ENCODE measurements at places on chromosomes 13 and 19.

DNA sequence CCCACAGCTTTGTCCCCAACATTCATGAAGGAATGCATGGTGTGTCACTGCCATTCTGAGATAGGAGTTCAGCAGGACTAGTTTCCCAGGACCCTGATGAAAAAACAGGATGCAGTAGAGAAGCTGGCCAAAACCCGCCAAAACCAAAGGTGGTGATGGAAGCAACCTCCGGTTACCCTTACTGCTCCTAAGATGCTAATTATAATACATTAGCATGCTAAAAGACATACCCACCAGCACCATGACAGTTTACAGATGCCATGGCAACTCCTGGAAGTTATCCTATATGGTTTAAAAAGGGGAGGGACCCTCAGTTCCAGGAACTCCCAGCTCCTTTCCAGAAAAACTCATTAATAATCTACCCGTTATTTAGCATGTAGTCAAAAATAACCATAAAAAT lies 59.9 kb upstream of the KCTD15 start:
- DNase-seq = no peak

DNA sequence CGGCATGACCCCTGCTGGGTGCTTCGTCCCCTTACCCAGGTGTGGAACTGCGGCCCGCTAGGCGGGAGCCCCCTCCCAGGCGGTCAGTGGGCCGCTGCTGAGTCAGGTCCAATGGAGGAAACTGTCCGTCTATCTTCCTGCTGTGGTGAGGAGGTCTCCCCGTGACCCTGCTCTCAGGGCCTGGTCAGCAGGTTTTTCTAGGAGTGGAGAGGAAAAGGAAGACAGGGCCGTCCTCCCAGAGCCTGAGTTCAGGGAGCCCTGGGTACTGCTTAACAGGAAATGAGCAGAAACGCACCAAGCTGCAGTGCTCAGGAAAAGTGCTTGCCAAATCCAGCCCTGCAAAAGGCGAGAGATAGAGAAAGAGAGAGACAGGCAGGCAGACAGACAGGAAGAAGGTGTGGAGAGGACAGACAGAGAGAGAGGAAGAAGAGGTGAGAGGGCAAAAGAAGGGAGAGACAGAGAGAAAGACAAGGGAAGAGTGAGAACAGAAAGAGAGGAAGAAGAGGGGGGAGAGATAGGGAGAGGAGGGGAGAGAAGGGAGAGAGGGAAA lies 10.3 kb downstream of the SH3GL1 start:
- DNase-seq = no peak

GRCh38 chr13:46648166-46648607 lies 95.2 kb downstream of the LRCH1 start:
- DNase-seq = peak; percentile 10

DNA sequence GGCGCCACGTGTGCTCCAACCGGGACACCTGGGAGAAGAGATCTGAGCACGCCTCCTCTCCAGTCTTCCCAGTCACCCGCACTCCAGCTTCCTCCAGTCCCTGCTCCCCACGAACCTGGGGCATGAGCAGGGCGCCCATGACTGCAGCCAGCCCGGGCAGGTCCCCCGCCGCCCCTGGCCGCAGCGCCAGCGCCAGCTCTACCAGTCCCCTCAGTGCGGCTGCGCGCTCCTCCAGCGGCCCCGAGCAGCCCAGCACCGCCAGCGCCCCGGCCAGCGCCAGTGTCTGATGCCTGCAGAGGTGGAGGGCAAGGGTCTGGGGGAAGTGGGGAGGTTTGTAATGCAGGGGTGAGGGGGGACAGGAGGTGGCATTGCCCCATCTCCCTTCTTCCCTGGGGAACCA lies 13.1 kb downstream of the SH2D3A start:
- DNase-seq = no peak

DNA sequence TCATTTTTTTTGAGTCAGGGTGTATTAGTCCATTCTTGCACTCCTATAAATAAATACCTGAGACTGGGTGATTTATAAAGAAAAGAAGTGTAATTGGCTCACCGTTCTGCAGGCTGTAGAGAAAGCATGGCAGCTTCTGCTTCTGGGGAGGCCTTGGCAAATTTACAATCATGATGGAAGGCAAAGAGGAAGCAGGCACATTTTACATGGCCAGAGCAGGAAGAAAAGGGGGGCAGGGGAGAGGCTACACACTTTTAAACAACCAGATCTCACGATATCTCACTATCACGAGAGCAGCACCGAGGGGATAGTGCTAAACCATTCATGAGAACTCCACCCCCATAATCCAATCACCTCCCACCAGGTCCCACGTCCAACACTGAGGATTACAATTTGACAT lies 44.5 kb upstream of the MIR17HG start:
- no peak for DNase-seq

DNA sequence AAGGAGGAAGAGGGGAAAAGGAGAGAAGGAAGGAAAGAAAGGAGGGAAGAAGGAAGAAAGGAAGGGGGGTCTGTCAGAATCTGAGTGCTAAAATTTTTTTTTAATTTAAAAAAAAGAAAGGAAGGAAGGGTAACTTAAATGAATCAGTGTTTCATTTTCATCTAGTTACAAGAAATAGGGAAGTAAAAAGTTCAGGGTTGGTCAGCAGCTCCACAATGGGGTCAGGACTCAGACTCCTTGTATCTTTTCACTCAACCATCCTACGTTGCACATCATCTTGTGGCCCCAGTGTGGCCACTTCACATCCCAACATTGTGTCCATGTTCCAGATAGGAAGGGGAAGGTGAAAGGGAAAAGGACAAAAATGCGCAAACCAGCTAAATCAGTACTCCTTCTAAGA lies 14.3 kb upstream of the FNDC3A start:
- DNase-seq = no peak

- no peak for DNase-seq
Observed at GRCh38 chr13:40120781-40121180, 465.3 kb downstream of the COG6 start.

DNA sequence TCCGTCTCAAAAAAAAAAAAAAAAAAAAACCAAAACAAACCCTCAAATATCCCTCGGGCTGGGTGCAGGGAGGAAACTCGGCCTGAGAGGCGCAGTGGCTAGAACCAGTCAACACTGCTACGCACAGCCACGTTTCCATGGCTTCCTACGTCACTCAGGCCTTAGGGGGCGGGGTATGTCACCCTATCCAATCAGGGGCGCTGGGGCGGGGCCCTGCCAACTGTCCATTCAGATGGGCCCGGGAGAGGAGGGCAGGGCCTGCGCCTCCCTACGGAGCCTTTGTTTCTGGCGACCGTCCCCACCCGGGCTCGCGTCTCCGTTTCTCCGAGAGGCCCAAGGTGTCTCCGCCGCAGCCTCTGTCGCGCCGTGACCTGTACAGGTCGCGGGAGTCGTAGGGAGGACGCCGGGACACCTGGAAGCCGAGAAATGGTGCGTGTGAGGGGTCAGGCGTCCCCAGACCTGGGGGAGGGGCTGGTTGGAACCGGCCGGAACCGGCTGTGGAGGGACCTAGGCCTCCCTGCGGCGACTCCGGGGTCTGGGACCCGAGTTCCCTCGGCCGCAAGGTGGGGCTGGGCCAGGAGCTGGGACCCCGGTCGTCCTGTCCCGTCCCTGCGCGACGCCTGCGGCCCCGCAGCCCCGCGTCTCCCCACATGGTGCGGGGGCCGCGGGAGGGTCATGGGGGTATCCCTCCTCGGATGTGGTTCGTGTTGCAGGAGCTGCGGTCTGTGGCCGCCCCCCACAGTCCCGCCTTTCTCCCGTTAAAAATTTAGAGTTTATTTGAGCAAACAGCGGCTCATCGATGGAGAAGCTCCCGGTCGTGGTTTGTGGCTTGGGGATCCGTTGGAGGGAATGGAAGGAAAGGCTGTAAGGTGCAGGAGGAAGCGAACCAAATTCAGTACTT lies at the start of gene ZNF627:
Gene ZNF627, plus strand, starts transcription at position 282 of the 901 bp plus-strand sequence. Its CDS starts 145 bp downstream, at position 427.
- peak; percentile 96 for DNase-seq

GRCh38 chr13:27011661-27012060 lies 159.9 kb downstream of the USP12 start:
- no peak for DNase-seq

DNA sequence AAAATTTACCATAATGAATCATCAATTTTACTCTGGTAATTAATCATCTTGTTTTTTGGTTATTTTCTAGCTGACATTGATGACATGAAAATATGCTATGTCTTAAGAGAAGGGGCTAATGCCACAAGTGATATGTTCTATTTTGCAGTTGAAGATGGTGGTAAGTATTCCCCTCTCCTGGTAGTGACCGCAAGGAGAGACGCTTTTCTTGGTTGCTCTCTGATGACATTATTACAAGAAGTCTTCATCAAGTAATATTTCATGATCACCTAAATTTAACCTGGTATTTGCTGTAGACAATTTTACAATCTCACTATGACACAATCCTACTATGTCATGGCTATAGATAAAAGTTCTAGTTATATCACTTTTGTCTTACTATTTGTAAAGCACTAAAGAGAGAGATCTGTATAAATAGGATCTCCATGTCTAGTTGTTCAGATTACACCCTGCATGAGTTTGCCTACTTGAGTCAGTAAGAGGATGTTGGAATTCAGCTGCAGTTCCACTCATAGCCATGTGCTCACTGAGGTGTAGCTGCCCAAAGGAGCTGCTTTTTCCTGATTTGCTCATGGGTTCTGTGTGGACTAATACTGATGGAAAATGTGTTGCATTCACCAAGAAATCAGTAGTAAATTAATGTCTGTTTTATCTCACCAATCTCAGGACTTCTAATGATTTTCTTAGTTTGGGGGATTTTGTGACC lies 10.9 kb downstream of the FREM2 start:
- no peak for DNase-seq

DNA sequence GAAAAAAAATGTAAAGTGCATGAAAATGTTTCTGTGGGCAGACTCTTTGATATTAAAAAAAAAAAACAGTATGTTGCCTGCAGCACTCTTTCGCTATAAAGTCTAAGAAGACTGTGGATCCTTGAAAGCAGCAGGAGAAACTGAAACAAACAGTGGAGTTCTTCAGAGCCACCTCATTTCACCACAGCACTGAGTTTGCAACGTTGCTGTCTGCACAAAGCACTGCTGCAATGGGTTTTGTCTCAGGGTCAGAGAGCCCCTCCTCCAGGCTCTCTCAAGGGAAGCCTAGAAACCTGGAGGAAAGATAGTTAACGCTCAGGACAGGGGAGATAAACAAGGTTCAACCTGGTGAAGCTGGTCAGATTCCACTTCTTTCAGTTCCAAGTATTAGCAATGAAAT lies 248.7 kb downstream of the EFNB2 start:
- DNase-seq = no peak

GRCh38 chr19:50341091-50341564 lies 12.0 kb upstream of the KCNC3 start:
- no peak for DNase-seq

DNA sequence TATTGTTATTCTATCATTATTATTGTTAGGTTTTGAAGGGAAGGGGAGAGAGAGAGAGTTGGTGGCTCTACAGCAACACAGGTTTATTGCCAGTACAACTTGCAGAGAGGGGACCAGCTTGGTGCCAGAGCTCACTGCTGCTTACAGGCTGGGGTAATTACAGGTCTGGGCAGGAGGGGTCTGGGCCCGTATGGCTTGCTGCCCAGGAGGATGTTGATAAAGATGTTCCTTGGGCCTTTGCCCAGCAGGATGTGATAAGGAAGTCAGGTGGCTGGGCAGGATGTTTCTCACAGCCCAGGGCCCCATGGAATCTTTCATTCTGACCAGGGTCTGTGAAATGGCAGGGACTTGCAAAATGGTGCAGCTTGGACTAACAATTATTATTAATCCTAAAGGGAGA lies 64.2 kb upstream of the ZNF599 start:
- no peak for DNase-seq

DNA sequence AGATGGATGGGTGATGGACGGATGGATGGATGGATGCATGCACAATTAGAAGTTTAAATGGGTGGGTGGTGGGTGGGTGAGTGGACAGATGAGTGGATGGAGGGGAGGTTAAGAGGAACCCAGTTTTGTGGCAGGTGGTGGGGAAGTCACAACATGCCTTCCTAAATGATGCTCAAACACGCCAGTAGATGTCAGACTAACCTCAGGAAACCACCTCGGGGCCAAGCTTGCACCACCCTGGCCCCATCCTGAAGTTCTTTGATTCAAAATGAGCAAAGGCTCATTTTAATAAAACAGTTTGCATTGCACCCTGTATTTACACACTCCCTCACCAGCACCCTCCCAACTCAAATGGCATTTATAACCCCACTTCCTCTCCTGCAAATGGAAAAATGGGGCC lies 91.4 kb upstream of the CACNA1A start:
- DNase-seq = peak; percentile 63

- DNase-seq = no peak
Observed at GRCh38 chr19:15253061-15253460, 20.8 kb upstream of the EPHX3 start.

DNA sequence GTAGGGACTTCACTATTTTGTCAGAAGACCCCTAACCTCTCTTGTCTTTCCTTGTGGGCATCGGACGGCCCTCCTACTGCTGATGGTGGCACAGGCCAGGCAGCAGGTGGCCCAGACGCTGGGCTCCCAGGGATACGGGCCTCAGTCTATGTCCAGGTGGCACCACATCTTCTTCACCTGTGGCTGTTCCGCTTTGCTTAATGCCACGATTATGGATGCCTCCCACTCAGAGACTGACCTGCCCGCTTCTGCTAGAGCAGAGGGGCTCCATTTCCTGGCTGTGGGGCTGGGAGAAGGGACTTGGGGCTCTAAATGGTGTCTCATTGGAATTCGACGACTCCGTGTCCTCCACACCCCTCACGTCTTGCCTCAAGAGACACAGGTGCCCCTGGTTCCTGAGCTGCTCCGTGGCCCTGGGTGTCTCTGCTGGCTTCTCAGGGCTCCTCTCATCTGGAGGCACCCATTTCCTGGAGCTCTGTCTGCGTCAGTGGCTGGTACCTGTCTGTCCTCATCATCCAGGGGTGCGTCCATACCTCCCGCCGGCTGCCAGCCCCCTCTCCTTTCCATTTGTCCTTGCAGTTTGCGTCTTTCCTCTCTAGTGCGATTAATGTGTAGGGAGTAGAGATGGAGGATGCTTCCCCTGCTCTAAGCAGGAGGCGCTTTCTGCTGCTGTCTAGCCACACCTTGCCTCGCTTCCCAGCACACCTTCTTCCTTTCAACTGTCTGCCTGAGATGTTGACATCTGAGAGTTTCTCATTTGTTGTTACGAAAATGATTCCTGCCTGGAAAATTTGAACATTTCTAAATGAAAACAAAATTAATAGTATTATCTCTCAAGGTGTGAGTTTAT lies 63.4 kb downstream of the TEX29 start:
- no peak for DNase-seq

DNA sequence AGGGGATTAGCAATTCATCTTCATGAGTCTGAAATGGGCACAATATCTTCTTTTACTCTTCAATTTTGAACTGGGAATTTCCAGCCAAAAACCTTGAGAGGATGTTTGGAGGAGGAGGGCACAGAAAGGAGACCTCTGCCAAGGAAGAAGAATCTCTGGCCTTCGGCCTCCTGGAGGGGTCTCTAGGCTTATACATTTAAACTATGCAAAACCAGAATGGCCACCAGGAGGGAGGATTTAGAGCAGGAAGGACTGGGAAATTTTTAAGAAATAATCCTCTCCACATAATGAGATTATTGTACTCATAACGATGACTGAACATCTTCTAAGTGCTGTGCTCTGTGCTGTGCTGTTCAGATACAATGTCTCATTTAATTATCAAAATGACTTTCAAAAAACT lies 325.9 kb downstream of the NDFIP2 start:
- no peak for DNase-seq

- DNase-seq = no peak
Observed at GRCh38 chr13:71722206-71722605, 144.8 kb downstream of the DACH1 start.

- no peak for DNase-seq
Observed at GRCh38 chr19:11151181-11151580, 4.4 kb downstream of the SPC24 start.
